ENCODE measurements at places on chromosomes 5 and 9.

- DNase-seq: no peak
Measured at GRCh38 chr5:134128648-134128995, 14.1 kb downstream of the TCF7 start.

DNA sequence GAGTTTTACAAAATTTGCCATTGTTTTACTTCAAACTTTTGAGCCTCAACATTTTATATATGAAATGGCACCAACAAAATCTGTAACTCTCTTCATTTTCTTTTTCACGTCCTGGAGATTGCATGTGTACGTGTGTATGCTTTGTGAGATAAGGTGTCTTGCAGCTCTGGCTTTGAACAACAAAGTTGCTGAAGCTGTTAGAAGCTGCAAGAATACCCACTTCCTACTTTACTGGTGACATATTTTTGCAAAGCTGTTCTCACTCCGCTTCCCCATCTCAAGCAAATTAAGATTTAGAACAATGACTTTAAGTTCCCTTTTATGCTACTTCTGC, 41.8 kb downstream of the FYB1 start:
- DNase-seq: no peak

- DNase-seq: no peak
Measured at GRCh38 chr9:76022317-76022716, 131.8 kb downstream of the PCSK5 start.

GRCh38 chr5:126801992-126802294, 25.0 kb downstream of the LMNB1 start:
- DNase-seq: no peak

- no peak for DNase-seq
Measured at GRCh38 chr5:72779520-72779919, 36.9 kb upstream of the TNPO1 start.

DNA sequence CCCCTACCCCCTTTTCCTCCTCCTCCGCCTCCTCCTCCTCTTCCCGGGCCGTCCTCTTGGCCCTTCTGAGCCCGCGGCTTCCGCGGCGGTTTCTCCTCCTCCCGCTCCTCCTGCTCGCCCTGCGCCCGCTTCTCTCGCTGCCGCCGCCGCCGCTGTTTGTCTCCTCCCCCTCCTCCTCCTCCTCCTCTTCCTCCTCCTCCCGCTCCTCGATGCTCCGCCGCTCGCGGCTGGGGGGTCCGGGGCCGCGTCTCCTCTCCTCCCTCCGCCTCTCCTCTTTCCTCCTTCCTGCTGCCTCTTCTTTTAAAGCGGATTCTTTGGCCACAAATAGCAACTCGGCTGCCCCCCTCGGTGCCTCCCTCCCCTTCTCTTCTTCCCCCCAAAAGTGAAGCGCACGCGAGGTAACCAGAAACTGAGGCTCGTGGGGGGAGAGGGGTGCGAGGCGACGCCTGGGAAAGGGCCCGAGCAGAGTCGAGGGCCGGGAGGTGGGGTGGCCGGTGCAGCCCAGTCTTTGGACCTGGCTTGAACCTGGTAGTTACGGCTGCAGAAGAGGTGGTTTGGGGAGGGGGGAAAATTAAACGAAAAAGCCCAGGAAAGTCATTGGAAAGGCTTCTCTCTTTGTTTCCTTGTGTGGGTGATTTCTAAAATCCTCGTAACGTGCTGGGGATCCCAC, 1058.5 kb upstream of the DMAC1 start:
- no peak for DNase-seq

DNA sequence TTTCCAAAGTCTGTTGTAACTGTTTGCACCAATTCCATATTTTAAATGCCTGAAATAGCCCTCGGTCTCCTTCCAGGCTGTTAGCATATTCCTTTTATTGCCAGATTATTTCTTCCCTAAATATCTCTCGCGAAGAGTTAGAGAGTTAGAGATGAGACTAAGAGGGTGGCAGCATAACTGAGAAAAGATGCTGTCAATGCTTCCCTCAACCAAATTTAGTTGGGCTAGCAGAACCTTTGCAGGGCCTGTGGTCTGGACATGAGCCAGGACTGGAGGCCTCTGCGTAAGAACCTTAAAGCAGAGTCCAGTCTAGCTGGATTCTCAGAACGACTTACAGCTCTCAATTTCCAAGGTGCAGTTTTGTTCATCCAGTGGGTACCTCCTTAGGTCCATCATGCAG, 135.9 kb downstream of the GABRB2 start:
- no peak for DNase-seq

GRCh38 chr5:2782658-2783057, 31.2 kb upstream of the IRX2 start:
- no peak for DNase-seq

DNA sequence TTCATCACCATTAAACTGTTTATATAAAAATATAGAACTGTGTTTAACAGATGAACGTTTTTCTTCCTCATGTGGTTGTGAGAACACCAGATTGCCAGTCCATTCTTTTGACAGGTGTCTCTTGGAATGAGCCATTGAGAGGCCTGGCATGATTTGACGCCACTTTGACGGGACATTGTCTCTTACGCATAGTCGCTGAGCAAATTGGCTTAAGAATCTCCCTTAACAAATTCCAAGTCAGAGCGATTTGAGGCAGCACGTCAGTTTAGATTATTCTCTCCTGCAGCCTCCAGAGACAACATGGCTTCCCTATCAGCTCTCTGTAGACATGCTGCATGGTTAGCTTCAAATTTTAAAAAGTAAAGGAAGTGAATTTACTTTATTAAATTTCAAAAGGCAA, 510.7 kb upstream of the ACO1 start:
- DNase-seq: no peak

- DNase-seq: no peak
Measured at GRCh38 chr9:130590305-130590704, 10.9 kb downstream of the FUBP3 start.

DNA sequence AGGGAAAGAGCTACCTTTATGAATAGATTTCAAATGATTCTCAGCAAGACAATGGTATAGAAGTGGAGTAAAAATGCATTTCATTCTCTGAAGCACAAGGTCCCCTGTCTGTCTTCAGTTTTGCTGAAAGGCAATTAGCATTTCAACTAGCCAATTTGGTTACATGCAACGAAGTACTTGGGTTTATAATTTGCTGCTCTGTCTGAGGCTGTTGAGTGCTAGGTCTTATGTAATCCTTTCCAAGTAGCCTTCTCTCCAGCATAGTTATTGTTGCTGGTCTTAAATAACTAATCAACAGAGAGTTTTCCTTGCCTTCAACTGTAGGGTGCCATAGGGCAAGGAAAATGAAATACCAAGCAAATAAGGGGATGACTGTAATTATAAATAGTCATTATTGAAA, 4.5 kb downstream of the ADGRV1 start:
- DNase-seq: no peak

- no peak for DNase-seq
Measured at GRCh38 chr5:139898981-139899380, 103.4 kb downstream of the PSD2 start.

- no peak for DNase-seq
Measured at GRCh38 chr9:91814753-91815152, 135.3 kb downstream of the ROR2 start.

DNA sequence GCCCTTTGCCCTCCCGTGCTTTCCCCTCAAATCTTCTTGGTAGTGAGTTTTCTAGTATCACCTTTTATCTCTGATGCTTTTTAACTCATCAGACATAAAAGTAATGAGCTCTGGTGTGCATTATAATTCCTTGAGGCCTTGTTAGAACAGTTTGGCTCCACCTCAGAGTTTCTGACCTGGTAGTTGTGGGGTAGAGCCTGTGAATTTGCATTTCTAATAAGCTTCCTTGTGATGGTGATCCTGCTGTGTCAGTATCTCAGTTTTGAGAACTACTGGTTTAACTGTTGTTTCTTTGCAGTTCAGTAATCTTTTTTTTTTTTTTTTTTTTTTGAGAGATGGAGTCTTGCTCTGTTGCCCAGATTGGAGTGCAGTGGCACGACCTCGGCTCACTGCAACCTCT, 31.1 kb downstream of the UBE2D2 start:
- DNase-seq: no peak

DNA sequence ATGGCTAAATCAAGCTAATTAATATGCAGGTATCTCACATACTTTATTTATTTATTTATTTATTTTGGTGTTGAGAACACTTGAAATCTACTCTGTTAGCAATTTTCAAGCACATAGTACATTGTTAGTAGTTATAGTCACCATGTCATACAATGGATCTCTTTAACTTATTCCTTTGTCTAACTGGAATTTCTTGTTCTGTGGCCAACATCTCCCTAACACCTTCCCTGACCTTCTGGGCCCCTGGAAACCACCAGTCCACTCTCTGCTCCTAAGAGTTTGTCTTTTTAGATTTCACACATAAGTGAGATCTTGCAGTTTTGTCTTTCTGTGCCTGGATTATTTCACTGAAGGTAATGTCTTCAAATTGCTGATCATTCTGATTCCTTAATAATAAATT, 229.1 kb downstream of the SEMA5A start:
- no peak for DNase-seq

- DNase-seq: no peak
Measured at GRCh38 chr9:105299190-105299854, 54.9 kb downstream of the SLC44A1 start.

DNA sequence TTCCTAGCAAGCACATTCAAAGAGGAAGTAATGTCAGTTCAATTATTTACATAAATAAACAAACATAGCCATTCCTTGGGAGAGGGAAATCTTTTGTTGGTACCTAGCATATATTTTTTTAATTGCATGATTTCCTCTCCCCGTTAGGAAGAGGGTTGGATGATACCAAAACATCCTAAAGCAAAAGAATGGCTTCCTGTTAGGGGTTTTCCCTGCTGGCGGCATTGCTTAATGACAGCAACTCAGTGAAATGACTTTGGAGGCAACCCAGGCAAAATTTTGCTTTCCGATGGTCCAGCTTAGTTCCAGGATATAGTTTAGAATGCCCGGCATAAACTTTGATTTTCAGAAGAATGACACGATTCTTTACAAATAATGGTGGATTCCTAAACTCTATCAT, 73.2 kb downstream of the MAT2B start:
- no peak for DNase-seq

DNA sequence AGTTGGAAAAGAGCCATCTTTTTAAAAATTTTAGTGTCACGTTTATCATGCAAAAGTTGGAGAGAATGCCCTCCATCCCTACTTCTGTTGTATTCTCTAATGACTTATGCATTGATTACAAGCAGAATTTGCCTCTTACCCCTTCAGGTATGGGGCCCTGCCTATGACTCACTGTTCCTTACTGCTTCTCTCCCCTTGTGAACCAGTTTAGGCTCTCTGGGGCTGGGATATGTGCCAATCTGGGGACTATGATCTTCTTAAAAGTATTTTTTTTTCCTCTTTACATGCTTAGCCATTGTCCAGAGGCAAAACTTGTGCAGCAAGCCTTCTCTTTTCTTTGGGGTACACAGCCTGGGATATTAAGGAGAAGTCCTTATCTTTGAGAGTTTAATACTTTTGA, 37.4 kb downstream of the CAMK4 start:
- no peak for DNase-seq

DNA sequence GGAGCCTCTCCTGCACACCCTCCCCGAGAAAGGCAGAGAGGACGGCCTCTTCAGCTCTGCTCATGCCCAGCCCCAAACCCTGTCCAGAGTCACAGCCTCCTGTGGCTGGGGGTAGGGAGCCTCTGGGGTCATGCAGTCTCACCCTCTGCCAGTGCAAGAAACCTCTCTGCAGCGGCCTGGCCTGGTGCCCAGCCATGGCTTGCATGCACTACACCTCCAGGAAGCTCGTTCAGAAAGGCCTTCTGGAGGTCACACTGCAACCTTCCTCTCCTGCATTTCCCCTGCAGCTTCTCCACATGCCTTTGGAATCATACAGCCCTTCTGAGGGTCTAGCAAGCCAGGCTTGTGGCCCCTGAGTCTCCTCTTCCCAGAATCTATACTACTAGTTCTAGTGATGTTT, 17.9 kb downstream of the CSF1R start:
- DNase-seq: no peak

DNA sequence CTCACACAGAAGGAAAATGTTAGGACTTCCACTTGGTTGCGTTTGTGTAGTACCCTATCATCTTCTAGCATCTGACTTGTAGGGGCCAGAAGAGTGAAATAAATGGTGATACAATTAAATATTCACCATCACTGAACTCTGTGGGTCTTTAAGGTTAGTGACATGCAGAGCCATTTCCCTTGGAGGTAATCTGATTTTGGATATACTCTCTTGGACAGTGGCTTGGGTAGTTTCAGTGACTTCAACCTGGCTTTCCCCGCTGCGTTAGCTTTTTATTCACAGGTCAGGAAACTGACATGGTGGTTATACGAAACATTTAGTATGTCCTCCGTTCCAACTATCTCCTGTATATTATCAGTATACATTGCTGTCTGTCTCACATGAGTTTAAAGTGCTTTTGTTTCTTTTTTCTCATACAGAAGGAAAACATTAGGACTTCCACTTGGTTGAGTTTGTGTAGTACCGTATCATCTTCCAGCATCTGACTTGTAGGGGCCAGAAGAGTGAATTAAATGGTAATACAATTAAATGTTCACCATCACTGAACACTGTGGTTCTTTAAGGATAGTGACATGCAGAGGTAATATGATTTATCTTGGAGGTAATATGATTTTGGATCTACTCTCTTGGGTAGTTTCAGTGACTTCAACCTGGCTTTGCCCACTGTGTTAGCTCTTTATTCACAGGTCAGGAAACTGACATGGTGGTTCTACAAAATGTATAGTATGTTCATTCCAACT, 883.6 kb downstream of the TAF11L14 start:
- no peak for DNase-seq

- DNase-seq: no peak
Measured at GRCh38 chr5:75460532-75460931, 50.9 kb downstream of the CERT1 start.

GRCh38 chr5:40799258-40799657, 1.1 kb upstream of the PRKAA1 start:
- no peak for DNase-seq

DNA sequence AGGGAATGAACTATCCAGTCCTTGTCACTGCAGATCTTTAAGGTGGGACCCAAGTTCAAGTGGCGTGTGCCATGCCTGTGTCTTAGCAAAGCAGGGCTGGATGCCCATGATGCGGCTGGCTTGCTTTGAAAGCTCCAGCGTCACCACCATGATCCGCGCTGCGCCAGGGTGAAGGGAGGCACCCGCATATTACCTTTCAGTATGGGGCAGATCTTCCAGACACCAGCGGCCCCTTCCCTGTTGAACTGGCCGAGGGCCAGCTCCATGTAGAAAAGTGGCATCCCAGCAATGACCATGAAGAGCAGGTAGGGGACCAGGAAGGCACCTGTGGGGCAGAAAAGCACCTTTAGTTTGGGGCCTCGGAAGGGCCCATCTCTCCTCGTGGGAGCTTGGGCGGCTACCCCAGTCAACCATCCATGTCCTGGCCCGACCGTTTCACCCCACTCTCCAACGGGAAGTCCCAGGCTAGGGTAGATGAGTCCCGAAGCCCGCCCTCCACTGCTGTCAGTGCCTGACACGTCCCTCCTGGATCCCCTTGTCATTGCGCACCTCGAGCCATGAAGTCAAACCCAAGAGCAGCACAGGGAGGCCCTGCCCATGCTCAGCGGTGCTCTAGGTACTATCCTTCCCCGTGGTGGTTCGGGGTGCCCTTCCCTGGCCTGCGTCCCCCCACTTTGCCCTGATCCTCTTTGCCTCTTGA, 3.9 kb downstream of the SLC6A3 start:
- no peak for DNase-seq

- peak; percentile 18 for DNase-seq
Measured at GRCh38 chr9:26856413-26857032, 36.1 kb downstream of the CAAP1 start.

GRCh38 chr9:83978992-83979811, 813 bp downstream of the HNRNPK start:
- peak; percentile 91 for DNase-seq
